Nasal cavity respiratory epithelium epithelial cell of viscerocranial mucosa (primary cell): ENCODE measurements at places on chromosomes 3 and 15. TPM values are rescaled to one million over a fixed set of nuclear protein-coding genes. Genes with fewer than 3 reads are reported as not detected.

The ANKRD34C gene
- total RNA-seq, result not detected in 2 replicates

The CACNA1D gene
- total RNA-seq, result under 0.01 and 0.14 TPM in 2 replicates

The NCKIPSD gene
- total RNA-seq, result 12.3 and 14.3 TPM in 2 replicates

The NGLY1 gene
- 34.1 and 43.1 TPM in 2 replicates for total RNA-seq

The WNT7A gene
- total RNA-seq, result 12.6 and 13.7 TPM in 2 replicates

The NR2F2 gene
- total RNA-seq, result 1.7 and 12.0 TPM in 2 replicates

The LIPC gene
- total RNA-seq, result not detected in 2 replicates

The GHRL gene
- total RNA-seq, result not detected in 2 replicates

The TNK2 gene
- total RNA-seq, result 7.2 and 13.3 TPM in 2 replicates

The FOXL2 gene
- 0.68 and 1.1 TPM in 2 replicates for total RNA-seq

The PROK2 gene
- total RNA-seq, result not detected in 2 replicates

The ARL6IP5 gene
- total RNA-seq, result 41.0 and 97.0 TPM in 2 replicates

The SLC2A2 gene
- not detected in 2 replicates for total RNA-seq

The TGM5 gene
- total RNA-seq, result 1.0 and 1.5 TPM in 2 replicates

The FAM131A gene
- total RNA-seq, result 17.6 and 22.6 TPM in 2 replicates

The GOLGA8T gene
- total RNA-seq, result not detected in 2 replicates

The FLNB gene
- 557 and 1,029 TPM in 2 replicates for total RNA-seq

The PSTPIP1 gene
- 0.36 and 0.68 TPM in 2 replicates for total RNA-seq

The DNAH1 gene
- total RNA-seq, result 0.68 and 1.9 TPM in 2 replicates

The RARRES1 gene
- 1.4 TPM in 1 of 2 replicates, not detected in the other for total RNA-seq

The WDR82 gene
- total RNA-seq, result 84.8 and 99.4 TPM in 2 replicates

The NTRK3 gene
- total RNA-seq, result not detected in 2 replicates

The DISP2 gene
- under 0.01 and 0.21 TPM in 2 replicates for total RNA-seq

The OSTN gene
- total RNA-seq, result not detected in 2 replicates

The CLEC3B gene
- not detected in 2 replicates for total RNA-seq

The ELL3 gene
- total RNA-seq, result 21.9 and 24.1 TPM in 2 replicates

The CLRN1 gene
- total RNA-seq, result not detected in 2 replicates

The SLC7A14 gene
- total RNA-seq, result under 0.01 TPM in 1 of 2 replicates, not detected in the other

The LINGO1 gene
- total RNA-seq, result under 0.01 TPM in 1 of 2 replicates, not detected in the other

The DPPA2 gene
- not detected in 2 replicates for total RNA-seq

The NSMCE3 gene
- 4.6 and 5.5 TPM in 2 replicates for total RNA-seq

The CADPS gene
- total RNA-seq, result 0.14 TPM in 1 of 2 replicates, not detected in the other

The TUSC7 gene
- total RNA-seq, result not detected in 2 replicates

The IL5RA gene
- total RNA-seq, result not detected in 2 replicates

The MINDY2 gene
- 26.8 and 41.0 TPM in 2 replicates for total RNA-seq

The ZPLD1 gene
- total RNA-seq, result 0.07 and 4.4 TPM in 2 replicates

The UBE3A gene
- 85.8 and 101 TPM in 2 replicates for total RNA-seq

The RBP2 gene
- total RNA-seq, result not detected in 2 replicates

The CRYGS gene
- 0.34 and 1.2 TPM in 2 replicates for total RNA-seq

The FSD2 gene
- not detected in 2 replicates for total RNA-seq

The FEZF2 gene
- not detected in 2 replicates for total RNA-seq

The ZNF592 gene
- total RNA-seq, result 3.4 and 9.9 TPM in 2 replicates

The SLC12A1 gene
- total RNA-seq, result not detected in 2 replicates
